ENCODE measurements at places on chromosomes 5 and 9.

DNA sequence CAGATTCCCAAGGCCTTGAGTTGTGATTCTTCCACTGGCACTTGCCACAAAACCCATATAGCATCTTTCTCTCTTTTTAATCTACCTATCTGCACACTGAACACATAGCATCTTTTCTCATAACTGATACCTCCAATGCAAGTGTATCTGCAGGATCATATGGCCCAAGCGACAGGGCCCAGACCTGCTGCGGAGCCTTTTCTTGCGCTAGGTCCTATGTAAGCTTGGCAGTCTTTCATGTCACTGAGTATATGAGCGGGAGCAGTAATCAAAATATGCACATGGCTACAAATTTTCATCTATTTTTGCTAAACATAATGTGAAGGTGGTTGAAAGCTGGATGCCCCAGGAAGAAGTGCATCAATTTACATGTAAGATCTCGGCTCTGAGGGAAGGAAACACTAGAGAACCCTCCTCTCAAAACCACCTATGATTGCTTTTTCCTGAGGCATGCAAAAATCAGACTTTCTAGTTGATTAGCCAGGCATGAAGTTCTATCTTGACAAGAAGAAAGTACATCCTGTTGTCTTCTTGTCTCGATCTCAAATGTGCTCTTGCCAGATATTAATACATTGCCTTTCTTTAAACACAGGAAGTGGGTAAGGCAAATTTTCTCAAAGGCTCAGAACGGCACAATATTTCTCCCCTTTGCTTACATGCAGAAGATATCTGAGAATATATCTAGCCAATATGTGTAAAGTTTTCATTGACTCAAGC is 26.9 kb upstream of the CEMIP2 start:
- no peak for DNase-seq

- DNase-seq, result peak; percentile 15
Observed at GRCh38 chr5:94268226-94268625, 350.2 kb downstream of the KIAA0825 start.

DNA sequence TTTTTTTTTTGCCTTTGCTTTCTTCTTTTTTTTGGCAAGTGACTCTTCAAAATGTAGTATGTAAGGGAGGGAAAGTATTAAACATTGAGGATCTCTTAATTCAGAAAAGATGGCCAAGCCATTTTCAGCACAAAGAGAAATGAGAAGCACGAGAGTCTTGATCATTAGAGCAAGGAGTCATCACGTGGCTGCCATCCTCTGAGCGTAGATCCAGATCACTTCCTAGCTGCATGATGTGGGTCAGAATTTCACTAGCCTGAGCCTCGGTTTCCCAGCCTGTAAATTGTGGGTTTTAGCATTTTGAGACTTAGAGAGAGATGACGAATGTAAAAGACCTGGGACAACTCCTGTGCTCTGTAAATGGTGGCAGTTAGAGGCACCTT is 312.9 kb downstream of the ARHGEF28 start:
- no peak for DNase-seq

DNA sequence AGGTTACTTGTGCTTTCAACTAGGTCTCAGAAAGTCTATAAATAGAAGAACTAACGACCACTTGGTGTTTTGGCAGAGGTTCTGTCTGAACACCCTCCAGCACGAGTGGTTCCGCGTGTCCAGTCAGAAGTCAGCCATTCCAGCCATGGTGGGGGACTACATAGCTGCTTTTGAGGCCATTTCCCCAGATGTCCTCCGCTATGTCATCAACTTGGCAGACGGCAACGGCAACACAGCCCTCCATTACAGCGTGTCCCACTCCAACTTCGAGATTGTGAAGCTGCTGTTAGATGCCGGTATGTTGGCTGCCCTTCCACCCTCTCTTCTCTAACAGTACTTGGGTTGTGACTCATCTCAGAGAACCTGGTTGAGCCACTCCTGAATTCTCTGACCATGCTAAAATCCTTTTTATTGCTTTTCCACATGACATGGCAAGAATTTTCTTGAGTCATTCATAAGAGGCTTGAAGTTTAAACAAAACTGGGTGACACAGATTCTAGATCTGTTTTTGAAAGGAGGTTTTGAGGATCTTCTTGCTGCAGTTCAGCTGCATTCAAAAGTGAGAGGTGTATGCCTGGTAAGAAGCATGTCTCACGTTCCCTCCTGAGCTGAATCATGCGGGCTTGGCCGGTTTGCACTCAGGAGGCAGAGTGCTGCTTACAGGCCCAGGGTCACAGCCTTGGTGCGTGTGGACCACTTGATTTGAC is 103.1 kb upstream of the DMRT1 start:
- peak; percentile 59 for DNase-seq

- no peak for DNase-seq
Observed at GRCh38 chr5:81371354-81371876, 22.5 kb downstream of the ACOT12 start.

- no peak for DNase-seq
Observed at GRCh38 chr5:179619776-179620175, 3.7 kb downstream of the HNRNPH1 start.

GRCh38 chr5:141343242-141343952 is at the start of gene PCDHGA3:
Gene PCDHGA3 (plus strand): TSS chr5:141343829. CDS start chr5:141344034, 205 bp downstream.
- no peak for DNase-seq

DNA sequence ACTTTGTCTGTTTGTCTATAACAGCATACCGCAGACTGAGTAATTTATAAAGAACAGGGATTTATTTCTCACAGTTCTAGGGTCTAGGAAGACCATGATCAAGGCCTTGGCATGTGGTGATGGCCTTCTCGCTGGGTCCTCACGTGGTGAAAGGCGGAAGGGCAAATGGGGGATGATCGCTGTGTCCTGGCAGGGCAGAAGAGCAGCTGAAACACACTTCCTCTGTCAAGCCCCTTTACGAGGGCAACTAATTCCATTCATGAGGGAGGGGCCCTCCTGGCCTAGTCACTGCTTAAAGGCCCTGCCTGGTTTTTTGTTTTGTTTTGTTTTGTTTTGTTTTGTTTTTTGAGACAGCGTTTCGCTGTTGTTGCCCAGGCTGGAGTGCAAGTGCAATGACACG is 41.9 kb upstream of the UBTD2 start:
- no peak for DNase-seq

GRCh38 chr9:133276923-133277322 is 1.9 kb upstream of the ABO start:
- DNase-seq, result no peak

GRCh38 chr5:171419688-171420430 is 412 bp downstream of the FGF18 start:
- no peak for DNase-seq

GRCh38 chr5:96245140-96246091 is 187.6 kb downstream of the PCSK1 start:
- no peak for DNase-seq

DNA sequence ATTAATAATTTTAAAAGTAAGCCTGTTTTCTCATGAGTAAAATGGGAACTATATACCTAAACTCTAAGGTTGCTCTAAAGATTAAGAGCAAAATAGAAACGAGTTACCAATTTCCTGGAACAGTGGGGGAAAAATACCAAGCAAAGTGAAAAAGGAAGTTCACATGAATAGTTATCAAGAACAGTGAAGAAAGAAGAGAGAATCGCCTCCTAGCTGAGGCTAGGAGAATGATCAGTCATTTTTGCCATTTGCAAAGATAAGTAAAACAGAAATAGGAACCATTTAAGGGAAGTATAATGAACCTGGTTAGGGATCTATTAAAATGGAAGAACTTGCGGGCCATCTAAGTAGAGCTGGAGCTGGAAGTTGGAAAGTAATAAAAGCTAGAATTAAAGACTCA is 50.7 kb downstream of the P4HA2 start:
- no peak for DNase-seq

GRCh38 chr5:35659556-35659955 is 41.9 kb downstream of the SPEF2 start:
- DNase-seq, result no peak

- no peak for DNase-seq
Observed at GRCh38 chr5:33745101-33745770, 146.6 kb downstream of the ADAMTS12 start.

GRCh38 chr9:77939149-77939668 is 92.4 kb downstream of the GNAQ start:
- no peak for DNase-seq

- DNase-seq, result no peak
Observed at GRCh38 chr9:38652044-38652443, 31.6 kb upstream of the ANKRD18A start.

- DNase-seq, result no peak
Observed at GRCh38 chr5:154038261-154038706, 426 bp downstream of the FAM114A2 start.

GRCh38 chr5:38285226-38285625 is 26.9 kb downstream of the EGFLAM start:
- no peak for DNase-seq

DNA sequence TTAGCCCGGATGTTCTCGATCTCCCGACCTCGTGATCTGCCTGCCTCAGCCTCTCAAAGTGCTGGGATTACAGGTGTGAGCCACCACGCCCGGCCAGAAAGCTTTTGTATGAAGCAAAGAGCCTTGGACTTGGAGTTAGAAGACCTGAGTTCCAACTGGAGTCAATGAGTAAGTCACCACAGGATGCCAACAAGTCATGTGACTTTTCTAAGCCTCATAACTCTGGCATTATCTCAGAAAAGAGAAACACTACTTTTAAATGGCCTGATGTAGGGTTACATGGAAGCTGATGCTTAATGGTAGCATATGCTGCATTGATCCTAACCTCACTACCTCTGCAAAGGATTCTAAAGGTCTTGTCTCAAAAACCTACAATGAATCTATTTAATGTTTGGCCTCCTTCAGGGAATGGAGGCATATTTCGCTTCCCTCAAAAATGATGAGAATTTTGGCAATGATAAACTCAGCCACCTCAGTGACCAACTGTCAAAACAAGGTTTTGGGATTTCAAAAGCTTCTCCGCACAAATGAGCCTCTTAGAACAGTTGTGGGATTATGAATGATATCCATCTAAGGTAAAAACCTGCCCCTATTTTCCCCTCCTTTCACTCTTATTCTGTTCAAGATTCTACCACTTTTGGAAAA is 236.8 kb downstream of the ACTL7B start:
- DNase-seq, result no peak

GRCh38 chr5:36459176-36460135 is 146.9 kb upstream of the SLC1A3 start:
- DNase-seq, result no peak

DNA sequence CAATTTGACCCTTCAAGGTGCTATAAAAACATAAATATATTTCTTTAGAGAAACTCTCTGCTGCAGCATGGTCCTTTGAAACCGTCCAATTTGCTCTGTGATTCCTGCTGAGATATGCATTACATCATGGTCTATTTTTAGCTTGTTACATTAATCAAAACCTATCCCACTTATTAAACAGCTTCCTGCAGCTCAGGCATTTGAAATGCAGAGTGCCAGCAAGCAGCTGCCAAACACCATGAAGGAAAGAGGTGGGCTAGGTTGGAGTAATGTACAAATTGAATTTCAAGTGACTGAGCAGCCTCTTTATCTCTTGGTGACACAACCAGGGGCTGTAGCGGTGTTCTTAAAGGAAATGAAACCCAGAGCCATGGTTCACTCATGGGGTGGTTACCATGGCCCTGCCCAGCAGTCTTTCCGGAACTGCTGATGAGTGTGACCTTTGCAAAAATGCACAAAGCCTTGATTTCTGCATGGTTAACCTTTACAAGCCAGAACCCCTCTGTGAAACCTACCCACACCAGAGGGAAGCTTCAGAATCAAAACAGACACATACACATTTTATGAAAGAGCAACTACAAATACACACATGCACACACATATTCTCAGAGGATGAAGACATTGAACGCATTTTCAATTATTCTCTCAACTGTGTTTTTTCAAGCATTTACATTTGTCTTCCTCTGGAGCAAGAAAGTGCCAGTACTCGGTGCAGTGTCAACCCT is 155.8 kb upstream of the ZNF608 start:
- DNase-seq, result peak; percentile 44

DNA sequence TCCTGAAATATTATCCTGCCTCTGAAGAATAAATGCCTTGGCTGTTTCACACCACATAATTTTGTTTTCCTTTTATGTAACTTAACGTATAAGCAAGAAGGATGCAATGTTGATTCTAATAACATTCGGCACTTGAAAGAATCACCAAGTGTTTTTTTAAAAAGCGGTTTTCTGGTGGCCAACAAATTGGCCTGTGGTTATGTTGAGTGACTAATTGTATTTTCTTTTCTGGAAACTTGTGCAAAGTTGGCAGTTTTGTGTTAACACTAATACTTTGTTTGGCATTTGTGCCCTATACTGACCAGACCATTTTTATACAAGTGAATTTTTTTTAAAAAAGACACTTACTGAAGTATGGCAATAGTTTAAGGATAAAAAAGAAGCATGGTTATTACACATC is 452.7 kb downstream of the BNC2 start:
- no peak for DNase-seq

GRCh38 chr5:119284031-119284430 is 71.8 kb upstream of the TNFAIP8 start:
- DNase-seq, result no peak

DNA sequence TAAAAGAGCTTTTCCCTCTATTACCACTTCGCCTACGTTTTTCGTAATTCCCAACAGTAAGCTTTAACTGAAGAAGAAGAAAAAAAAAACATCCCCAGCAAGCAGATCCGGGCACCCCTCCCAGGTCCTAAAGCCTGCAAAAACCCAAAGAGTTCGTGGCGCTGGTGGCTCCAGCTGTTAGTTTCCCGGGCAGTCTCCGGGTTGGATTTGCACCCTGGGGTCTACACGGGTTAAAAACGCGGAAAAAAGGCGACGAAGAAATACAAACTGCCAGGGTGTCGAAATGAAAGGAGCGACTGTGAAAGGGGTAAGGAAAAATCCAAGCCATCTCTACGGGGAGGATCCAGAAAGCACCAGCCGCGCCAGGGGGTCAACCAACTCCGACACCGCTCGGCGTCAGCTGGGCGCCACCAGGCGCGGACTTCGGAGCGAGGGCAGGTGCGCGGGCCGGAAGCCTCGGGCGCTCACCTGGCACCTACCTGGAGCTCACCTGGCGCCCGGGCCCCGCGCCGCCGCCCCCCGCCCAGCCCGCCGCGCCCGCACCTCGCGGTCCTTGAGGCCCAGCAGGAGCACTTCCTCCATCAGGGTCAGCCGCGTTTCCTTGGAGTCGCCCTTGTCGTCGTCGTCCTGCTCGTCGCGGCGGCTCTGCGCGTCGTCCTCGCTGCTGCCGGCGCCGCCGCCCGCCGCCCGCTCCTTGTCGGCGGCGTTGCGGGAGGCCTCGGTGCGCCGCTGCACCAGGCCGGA is 680 bp downstream of the GOLPH3 start:
- DNase-seq, result peak; percentile 86

GRCh38 chr5:179974946-179975712 is 67.4 kb upstream of the TBC1D9B start:
- DNase-seq, result peak; percentile 53

DNA sequence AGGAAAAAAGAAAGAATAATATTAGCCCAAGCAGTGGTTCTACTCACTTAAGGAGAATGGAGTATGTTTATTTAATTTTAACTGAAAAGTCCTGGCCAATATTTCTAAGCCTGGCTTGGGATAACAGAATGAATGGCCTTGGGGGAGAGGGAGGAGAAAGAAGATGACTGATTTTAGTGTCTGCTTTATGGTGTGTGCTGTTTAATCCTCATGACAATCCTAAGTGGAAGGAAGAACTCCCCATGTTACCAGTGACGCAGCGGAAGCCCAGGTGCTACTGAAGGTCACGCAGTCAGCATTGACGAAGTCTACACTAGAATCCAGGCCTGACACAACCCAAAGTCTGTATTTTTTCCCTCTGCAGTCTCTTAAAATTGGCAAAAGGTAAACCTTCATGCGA is 50.5 kb downstream of the PALM2AKAP2 start:
- no peak for DNase-seq
